ENCODE measurements at places on chromosomes 5 and 9. TPM values are rescaled to one million over a fixed set of nuclear protein-coding genes. Genes with fewer than 3 reads are reported as not detected.
A peak's percentile ranks its signal among the peaks of the same experiment; 100 is the strongest.

Gene TUBB4B
- 171 TPM for total RNA-seq

Gene GABRG2
- not detected for total RNA-seq

Gene SPINK5
- 0.52 TPM for total RNA-seq

- DNase-seq: no peak
Measured at GRCh38 chr5:78793907-78794662, 145.5 kb upstream of the LHFPL2 start.

- no peak for DNase-seq
Measured at GRCh38 chr5:139877129-139877597, 81.6 kb downstream of the PSD2 start.

DNA sequence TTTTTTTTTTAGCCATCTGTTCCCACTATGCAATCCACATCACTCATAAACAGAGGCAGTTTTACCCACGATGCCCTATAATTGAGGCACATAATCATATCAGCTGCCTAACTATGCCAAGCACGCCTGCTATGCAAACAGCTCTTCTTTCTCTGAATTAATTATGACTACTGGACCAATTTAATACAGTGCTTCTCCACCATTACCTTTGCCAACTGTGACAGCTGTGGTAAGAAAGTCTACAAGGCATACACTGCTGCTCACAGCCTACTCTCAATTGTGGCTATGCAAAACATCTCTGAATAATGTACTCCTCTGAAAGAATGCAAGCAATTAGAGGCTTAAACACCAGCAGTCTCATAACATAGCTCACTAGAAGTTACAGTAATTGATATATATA, 97.1 kb downstream of the DTWD2 start:
- DNase-seq: no peak

GRCh38 chr5:112635276-112635675, 102.4 kb upstream of the APC start:
- DNase-seq: no peak

Gene SPINK6
- total RNA-seq: not detected

DNA sequence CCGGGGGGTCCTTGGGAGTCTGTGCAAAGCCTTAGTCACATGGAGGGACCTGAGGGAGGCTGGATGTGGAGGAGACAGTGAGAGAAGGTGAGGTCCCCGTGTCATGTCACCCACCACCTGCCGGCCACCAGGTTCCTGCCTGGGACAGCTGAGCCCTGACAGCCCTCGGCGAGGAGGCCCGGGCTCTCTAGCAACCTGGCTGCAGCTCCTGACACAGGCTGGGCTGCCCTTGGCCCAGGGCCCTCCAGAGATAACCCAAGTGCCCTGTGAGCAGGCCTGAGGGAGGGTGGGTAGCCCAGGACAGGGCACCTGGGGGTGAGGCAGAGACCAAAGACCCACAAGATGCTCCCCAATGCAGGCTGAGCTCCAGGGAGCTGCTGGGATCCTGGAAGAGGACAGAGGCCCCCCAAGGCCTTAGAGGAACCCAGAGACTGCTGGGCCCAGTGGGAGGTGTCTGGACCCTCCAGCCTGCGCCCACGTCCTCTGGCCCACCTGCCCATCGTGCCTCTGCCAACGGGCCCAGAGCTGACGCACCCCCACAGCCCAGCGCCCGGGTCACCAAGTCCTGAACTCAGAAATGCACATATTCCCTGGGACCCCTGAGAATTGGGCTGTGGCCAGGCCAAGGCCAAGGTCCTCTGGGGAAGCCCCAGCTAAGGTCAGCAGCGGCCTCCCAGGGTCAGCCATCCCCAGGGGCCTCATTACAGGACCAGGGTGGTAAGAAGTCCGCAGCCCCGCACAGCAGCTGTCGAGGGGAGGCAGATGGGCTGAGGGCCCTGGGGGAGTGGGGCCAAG, 8.8 kb upstream of the PTGDS start:
- DNase-seq: no peak

- peak; percentile 18 for DNase-seq
Measured at GRCh38 chr9:117092582-117092981, 322.3 kb downstream of the ASTN2 start.

GRCh38 chr5:165055476-165055875, 1550.1 kb downstream of the MAT2B start:
- DNase-seq: no peak

Gene IFNA13
- total RNA-seq: not detected

- no peak for DNase-seq
Measured at GRCh38 chr5:86465052-86465838, 152.5 kb upstream of the COX7C start.

GRCh38 chr9:35557320-35557719, 47.7 kb upstream of the TESK1 start:
- no peak for DNase-seq

GRCh38 chr9:99113414-99114048, 8.6 kb downstream of the TGFBR1 start:
- DNase-seq: no peak

- no peak for DNase-seq
Measured at GRCh38 chr5:59062986-59063683, 480.3 kb downstream of the RAB3C start.

Gene AK1
- total RNA-seq: 23.7 TPM

Gene STK10
- total RNA-seq: 9.9 TPM

Gene TMEM252
- not detected for total RNA-seq
